ENCODE measurements at places on chromosomes 5 and 9.

DNA sequence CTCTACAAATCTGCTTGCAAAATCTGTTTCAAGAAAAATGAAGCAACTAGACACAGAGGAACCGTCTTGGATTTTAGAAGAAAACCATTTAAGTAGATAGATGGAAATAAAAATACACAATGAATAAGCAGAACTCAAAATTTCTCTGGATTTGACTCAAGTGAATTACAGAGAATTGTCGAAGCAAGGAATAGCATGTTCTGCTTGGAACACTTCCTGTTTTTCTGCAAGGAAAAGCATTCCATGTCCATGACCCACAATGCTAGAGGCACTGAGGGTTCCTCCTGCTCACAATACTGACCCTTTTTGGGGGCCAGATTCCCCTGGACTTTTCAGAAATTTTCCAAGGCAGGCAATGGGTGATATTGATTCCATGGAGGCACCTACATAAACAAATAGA, 29.8 kb downstream of the PRUNE2 start:
- DNase-seq = no peak

- no peak for DNase-seq
Observed at GRCh38 chr5:142221091-142221860, 103.5 kb downstream of the SPRY4 start.

DNA sequence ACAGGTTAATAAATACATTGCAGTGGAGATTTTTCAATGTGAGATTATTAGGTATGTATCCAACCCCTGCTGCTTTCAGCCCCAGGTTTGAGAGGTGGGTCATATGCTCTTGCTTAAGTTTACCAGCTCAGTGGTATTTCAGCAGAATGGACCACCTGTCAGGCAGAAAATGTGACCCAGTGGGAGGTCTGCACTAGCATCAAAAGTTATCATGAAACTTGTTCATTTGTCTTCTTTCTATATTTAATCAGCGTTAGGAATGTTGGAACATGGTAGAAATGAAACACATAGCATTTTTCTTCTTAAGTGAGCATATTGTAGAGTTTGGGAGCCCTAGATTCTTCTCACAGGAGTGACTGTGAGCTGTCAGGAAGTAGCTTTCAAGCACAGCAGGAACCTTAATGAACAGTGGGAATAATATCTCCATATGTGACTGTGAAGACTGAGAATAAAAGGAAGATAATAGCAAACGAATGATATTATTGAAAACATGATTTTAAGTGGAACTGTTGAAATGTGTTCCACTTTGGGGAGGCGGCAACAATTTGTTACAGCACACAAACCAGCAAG, 596.9 kb upstream of the CDH6 start:
- DNase-seq = no peak

GRCh38 chr9:104575456-104575855, 6.5 kb downstream of the OR13C8 start:
- DNase-seq = no peak

- DNase-seq = peak; percentile 82
Observed at GRCh38 chr9:112793213-112793810, 42.8 kb downstream of the SNX30 start.
